Activated CD8-positive, alpha-beta memory T cell treated with anti-CD3 and anti-CD28 coated beads, Interleukin-2, amount 50 U/mL, for 4 hours (primary cell): ENCODE measurements at places on chromosomes 2 and 18.

DNA sequence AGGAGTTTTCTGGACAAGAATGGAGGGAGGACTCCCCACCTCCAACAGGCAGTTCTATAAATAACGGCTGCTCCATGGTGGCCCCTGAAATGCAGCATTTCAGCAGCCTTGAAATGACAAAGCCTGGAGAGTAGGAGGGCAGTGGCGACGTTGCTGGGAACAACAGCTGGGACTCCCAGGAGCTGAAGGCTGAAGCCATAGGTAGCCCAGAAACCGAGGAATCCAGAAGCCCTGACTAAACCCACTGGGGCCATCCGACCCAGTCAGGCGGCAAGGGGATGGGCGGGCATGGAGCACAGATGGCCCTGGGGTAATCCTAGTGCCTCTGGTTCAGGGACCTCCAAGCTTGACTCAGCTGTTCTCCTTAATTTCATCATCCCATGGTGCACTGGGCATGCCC lies 9.0 kb downstream of the PRKAG3 start:
- DNase-seq = no peak

DNA sequence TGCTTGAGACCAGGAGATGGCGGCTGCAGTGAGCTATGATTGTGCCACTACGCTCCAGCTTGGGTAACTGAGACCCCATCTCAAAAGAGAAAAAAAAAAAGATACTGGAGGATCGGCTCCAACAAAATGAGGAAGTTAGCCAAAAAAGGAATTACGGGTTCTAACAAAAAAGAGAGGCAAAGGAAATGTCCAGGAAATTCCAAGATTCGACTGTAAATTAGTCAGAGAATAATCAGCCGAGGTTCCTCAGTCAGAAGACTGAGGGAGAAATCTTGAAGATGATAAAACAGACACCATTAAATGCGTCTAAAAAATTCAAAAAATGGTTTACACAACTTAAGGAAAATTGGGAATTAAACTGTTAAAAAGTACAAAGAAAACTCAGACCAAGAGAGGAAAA lies 89.5 kb downstream of the AAK1 start:
- DNase-seq = no peak

GRCh38 chr2:145741181-145741580 lies 1221.3 kb upstream of the ZEB2 start:
- no peak for DNase-seq

- no peak for DNase-seq
These were observed 45.8 kb downstream of the SH3RF3 start for GRCh38 chr2:109174626-109175349.

DNA sequence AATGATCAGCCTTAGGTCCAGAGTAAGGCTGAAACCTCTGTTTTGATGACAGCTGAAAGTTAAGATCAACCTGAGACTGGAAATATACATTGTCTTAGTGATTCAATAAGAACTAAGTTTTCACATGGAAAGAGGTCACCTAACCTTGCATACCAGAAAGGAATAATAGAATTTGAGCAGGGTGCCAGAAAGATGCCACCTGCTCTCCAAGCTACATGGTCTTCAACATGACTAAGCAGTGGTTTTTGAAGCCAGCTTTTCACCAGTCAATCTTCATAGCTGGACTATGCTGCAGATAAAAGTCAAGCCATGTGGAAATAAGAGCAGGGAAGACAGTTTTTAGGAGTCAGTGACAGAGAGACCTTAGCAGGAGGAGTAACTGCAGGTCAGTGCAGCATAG lies 589.4 kb upstream of the SYT4 start:
- DNase-seq = no peak

DNA sequence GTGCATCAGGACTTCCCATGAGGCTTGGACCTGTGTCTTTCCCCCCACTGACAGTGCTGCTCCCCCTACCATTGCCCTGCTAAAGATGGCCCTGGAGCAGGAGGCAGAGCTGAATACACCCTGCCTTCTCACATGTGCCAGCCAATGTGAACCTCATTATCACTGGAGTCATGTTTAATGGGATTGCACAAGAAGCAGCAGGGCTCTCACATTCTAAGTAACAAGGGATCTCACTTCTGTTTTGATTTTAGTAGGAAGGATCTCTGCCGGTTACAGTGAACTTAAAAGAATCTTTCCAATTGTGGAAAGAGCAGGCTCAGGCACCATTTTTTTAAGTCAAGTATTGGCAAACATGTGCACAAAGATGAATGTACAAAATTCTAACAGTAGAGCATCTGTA lies 322.1 kb upstream of the MEX3C start:
- no peak for DNase-seq

GRCh38 chr2:216110620-216111019 lies 1.5 kb downstream of the XRCC5 start:
- no peak for DNase-seq

- no peak for DNase-seq
These were observed 158.5 kb downstream of the GALNT3 start for GRCh38 chr2:165635532-165635931.

- DNase-seq = no peak
These were observed 379.4 kb downstream of the TNS1 start for GRCh38 chr2:217623281-217623912.

GRCh38 chr2:150165442-150165841 lies 322.0 kb downstream of the RND3 start:
- DNase-seq = no peak

GRCh38 chr2:30663321-30663720 lies 143.9 kb downstream of the CAPN13 start:
- no peak for DNase-seq

GRCh38 chr18:61992285-61992684 lies 99.5 kb upstream of the RNF152 start:
- DNase-seq = no peak

- no peak for DNase-seq
These were observed 839.6 kb downstream of the TSN start for GRCh38 chr2:122595065-122595464.

DNA sequence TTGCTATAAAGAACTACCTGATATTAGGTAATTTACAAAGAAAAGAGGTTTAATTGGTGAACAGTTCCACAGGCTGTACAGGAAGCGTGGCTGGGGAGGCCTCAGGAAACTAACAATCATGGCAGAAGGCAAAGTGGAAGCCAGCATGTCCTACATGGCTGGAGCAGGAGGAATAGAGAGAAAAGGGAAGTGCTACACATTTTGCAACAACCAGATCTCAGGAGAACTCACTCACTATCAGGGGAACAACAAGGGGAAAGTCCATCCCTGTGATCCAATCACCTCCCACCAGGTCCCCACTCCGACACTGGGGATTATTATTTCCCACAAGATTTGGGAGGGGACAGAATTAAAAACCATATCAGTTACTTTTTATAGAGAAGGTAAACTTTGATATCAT lies 273.5 kb upstream of the MMADHC start:
- no peak for DNase-seq

GRCh38 chr2:186883666-186884065 lies 34.7 kb upstream of the ZSWIM2 start:
- DNase-seq = no peak

DNA sequence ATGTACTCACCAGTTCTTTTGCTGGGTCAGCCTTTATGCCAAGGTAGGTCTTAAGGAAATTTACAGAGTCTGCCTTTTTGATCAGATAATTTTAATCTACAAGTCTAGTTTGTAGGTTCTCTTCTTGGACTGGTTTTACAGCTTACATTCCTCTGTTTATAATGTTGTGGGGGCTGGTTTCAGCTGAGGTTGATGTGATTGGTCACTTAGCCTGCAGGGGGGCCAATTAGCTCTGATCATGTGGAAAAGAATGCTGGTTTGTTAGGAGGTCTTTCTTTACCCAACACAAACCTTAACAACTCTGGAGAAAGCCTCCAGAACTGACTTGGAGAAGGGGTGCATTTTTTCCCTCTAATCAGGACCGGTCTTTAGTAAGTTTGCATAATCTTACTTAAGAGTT lies at the start of gene KCNJ13:
Gene KCNJ13, minus strand, starts transcription at position 131 of the 400 bp plus-strand sequence. CDS start 5,203 bp downstream, outside the sequence.
- no peak for DNase-seq

GRCh38 chr2:168751104-168751740 lies 51.2 kb upstream of the NOSTRIN start:
- no peak for DNase-seq

DNA sequence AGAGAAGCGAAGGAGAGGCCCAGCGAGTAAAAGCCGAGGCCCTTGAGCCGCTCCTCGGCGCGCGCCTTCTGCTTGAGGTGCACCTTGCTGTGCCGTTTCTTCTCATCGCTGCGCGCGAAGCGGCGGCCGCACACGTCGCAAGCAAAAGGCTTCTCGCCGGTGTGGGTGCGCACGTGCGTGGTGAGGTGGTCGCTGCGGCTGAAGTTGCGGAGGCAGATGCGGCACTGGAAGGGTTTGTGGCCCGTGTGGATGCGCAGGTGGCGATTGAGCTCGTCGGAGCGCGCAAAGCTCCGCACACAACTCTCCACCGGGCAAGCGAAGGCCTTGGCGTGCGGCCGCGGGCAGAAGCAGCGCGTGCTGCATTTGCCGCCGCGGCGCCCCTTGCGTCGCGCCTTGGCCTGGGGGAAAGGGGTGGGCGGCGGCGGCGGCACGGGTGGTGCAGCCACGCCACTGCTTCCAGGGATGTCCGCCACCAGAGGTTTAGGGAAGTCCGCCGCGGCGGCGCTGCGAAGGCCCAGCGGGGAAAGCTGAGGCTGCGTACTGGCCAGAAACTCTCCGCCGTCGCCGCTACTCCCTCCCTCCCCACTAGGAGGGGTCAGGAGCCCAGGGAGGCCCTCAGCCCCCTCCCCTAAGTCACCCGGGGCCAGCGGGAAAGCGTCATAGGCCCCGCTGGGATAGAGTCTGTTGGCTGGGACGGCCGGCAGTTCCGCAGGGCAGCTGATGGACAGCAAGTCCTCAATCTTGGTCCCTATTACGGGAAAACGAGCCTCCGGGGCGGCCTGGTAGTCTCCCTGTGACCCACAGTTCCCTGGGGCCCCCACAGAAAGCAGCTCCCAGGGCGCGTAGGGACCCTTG lies 1.7 kb downstream of the EGR4 start:
- no peak for DNase-seq

DNA sequence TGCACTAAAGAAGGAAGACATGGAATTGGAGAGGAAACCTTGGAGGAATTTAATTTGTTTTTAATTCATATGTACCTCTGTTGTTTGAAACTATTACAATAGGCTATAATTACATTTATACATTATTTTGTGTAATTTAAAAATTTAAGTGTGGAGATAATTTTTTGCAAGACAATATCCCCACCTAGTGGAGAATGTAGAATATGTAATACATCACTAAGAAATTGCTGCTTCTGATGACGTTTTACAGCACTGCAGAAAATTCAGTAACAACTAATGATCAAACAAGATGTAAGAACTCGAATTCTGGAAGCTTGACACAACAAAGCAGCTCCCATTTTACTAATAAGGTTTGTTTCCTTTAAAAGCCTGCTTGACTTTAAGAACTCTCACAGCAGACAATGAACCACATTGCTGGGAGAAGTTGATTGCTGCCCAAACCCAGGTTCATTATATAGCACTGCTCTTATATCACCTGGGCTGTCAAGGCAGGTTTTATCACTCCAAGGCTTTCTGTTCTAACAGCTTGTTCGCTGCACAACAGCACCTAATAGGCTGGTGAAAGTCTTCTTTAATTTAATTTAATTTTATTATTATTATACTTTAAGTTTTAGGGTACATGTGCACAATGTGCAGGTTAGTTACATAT lies 53.4 kb downstream of the THADA start:
- no peak for DNase-seq

DNA sequence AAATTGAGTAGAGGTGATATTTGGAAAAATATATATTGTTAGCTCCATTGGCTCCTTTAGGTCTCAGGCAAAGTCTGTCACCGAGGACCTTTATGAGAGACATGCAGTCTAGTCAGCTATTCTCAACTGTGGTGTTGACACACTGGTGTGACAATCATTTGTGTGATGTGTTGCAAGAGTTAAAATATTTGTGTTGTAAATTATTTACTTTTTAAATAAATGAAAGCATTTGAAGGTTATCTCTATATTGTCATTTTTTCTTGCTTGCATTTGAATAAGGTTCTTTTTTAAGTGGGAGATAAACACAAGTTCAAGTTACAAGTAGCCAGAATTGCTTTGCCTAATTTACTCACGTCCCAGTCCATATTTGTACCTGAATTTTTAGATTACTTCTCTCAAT lies 4.3 kb downstream of the REL start:
- DNase-seq = no peak

GRCh38 chr2:63432373-63432772 lies 155.9 kb downstream of the WDPCP start:
- DNase-seq = no peak

- no peak for DNase-seq
These were observed 3.8 kb downstream of the CTIF start for GRCh38 chr18:48542513-48543181.

DNA sequence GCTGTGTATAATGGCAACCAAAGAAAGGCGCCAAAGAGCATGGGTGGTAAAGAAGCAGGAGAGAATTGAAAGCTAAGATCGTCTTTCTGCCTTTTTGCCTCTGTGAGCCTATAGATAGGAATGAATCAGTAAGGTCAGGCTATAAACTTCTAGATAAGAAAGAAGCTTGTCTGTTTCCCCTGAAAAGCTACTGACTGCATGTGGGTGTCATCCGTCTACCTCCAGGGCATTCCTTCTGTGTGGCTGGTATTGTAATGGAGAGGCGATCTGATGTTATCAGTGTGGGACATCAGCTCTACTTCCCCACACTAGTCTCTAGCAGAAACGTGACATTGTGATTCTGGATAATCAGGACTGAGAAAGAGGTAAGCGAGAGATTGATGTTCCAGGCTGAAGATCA lies 63.4 kb upstream of the PLA2R1 start:
- DNase-seq = no peak

- DNase-seq = no peak
These were observed 546.3 kb upstream of the ZEB2 start for GRCh38 chr2:145066151-145066661.

GRCh38 chr2:130957915-130958314 lies 121.2 kb downstream of the ARHGEF4 start:
- DNase-seq = no peak

- no peak for DNase-seq
These were observed 18.2 kb upstream of the TNP1 start for GRCh38 chr2:216878072-216878471.
